Muscle of leg (tissue), 16 donors: ENCODE measurements at places on chromosomes 4 and X. TPM values are rescaled to one million over a fixed set of nuclear protein-coding genes. Genes with fewer than 3 reads are reported as not detected.

The DOCK11 gene
- 35.5 TPM for total RNA-seq

The CXCL1 gene
- 0.13 TPM for total RNA-seq

The STAG2 gene
- 86.5 TPM for total RNA-seq

The HSPA4L gene
- 2.5 TPM for total RNA-seq

The RIBC1 gene
- 0.31 TPM for total RNA-seq

The NAP1L2 gene
- 1.3 TPM for total RNA-seq

The NPY1R gene
- 6.8 TPM for total RNA-seq

The ZNF595 gene
- total RNA-seq: 16.4 TPM

The ZNF711 gene
- total RNA-seq: 20.7 TPM

The SSX4 gene
- total RNA-seq: not detected

The MAGEA2B gene
- not detected for total RNA-seq

The SPIN4 gene
- total RNA-seq: 6.5 TPM

The HSD17B13 gene
- total RNA-seq: 0.22 TPM

The RS1 gene
- not detected for total RNA-seq

The SH3D19 gene
- total RNA-seq: 29.3 TPM

- DNase-seq: no peak
Measured at GRCh38 chrX:140149761-140150160, 184.4 kb upstream of the CXorf66 start.

DNA sequence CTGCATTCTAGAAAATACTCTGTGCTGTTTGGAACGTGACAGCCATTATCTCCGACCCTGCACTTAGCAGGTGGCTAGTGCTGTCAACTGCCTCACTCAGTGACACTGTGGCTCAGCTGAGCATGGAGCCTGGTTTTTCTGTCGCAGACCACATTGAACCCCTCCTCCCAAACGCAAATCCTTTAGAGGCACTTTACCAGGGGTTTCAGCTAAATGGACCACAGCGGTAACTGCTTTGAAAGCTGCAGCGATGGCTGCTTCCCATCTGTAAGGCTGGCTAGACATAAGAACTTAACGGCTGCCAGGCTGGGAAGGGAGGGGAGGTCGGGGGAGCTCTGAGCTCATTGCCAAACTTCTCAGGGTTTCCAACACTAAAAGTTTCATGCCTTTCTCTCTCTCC lies 8.1 kb downstream of the SLC34A2 start:
- peak; percentile 60 for DNase-seq

DNA sequence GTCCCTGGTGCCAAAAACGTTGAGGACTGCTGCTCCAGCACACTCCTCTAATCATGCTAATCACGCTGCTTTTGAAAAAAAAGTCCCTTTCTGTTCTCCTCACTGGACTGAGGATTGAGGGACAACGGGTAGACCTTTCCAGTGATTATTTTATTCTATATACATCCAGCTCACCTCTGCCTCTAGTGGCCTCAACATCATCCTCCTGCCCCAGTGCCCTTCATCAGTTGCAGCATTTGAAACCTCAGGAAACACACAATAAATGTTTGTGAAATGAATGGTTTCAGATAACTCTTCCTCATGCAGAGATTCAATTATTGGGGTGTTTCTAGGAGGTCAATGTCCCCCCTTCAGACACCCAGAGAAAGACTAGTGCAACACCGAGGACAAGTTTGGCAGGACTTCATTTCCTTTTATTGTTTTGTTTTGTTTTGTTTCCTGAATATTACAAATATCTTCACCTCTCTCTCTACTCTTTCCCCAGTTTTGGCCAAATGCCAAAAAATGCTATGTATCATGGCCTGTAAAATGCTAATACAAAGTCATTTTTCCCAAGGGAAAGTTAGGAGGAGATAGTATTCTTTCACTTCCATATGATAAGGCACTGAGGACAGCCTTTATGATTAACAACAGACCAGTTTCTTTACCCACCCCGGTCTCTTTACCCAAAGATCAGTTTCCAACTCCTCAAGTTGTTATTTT lies 460.1 kb upstream of the SLIT2 start:
- DNase-seq: no peak

DNA sequence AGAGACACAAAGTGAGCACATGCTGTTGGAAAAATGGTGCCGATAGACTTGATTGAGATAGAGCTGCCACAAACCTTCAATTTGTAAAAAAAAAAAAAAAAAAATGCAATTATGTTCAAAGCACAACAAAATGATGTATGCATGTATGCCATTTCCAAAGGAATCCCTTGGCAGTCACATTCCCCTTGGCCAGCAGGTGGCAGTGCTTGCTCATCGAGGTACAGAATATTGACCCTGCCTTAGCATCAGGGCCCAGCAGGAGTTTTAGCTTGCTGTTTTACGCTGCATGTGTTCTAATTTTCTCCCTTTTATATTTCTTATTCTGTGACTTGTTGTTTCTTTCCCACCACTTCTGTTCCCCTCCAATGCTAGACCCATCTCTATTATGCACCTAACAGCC lies 34.5 kb upstream of the CYBB start:
- DNase-seq: peak; percentile 77

GRCh38 chr4:136281307-136281706 lies 1251.0 kb downstream of the PCDH18 start:
- no peak for DNase-seq

GRCh38 chrX:87140800-87141483 lies 376.7 kb upstream of the KLHL4 start:
- no peak for DNase-seq

DNA sequence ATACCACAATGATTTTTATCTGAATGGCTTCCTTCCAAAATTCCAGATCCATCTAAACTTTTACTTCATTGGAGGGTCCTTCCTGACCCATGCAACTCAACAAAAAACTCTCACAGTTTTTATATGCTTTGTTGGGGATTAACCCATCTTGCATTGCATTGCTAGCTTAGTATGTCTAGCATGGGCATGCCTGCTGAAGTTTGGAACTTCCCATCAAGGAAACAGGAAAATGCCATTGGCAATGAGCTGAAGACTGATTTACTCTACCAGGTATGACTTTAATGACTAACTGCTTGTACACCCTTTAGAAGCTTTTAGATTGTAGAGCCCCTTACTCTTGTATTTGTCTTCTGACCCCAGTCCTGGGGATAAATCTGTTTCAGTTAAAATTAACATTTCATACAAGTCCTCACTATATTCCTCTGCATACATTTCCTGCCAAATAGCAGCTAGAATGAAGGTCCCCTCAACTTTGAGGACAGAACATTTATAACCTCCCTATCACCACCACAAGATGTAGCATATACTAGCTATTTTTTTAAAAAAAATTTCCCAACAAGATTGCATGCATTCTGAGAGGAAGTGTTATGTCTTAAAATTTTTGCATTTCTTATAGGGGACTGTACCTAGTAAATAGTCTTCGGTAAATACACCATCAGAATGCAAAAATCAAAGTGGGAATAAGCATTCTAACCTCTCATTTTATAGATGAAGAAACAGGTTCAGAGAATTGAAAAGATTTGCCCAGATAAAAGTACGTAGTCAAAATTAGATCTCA lies 52.5 kb upstream of the ATXN3L start:
- DNase-seq: no peak

DNA sequence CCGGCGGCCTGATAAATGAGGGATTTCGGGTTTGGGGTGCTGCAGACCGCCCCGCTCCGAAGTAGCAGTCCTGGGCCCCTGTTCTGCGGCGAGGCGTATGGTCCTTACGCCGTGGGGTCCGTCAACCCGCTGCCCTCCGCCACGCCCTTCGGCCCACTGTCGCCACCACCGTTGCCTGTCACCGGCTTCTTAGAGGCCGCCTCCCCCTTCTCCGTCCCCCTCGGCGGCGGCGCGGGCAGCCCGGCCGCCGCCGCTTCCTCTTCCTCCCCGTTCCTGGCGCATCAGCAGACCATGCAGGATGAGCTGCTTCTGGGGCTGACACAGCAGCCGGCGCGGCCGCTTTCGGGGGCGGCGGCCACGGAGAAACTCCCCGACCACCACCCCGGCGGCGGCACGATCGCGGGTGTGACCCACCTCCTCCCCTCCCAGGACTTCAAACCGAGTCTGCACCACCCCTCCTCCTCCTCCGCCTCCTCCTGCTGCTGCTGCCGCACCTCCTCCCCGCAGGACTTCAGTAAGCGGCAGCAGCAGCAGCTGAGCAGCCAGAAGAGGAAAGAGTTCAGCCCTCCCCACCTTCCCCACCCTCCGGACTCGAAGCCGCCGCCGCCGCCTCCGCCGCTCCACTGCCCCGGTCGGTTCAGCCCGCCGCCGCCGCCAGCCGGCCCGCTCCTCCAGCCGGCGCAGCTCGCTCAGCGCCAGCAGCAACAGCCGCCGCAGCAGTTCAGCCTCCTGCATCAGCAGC lies 549 bp downstream of the CPEB2 start:
- DNase-seq: peak; percentile 85

GRCh38 chrX:107632346-107632745 lies 4.0 kb downstream of the PRPS1 start:
- DNase-seq: peak; percentile 60

GRCh38 chr4:176406297-176406696 lies 86.5 kb downstream of the SPCS3 start:
- no peak for DNase-seq

- DNase-seq: peak; percentile 93
Measured at GRCh38 chr4:8409264-8410065, 31.1 kb downstream of the ACOX3 start.

DNA sequence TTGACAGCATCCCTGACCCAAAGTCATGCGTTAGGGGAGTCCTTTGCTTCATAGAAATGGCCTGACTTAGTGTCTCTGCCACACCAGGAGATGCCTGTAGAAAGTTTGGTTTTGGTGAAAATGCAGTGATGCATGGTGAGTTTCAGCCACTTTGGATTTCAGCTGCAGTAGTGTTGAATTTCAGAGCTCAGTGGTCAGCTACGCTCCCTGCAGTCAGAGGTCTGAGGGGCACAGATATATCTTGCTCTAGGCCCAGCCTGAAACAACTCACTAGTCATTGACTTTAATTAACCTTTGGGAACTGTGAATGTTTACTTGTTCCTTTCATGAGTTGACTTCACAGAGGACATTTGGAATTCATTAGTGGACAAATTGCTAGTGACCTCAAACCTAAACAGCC lies 17.5 kb downstream of the RBMX2 start:
- DNase-seq: no peak

DNA sequence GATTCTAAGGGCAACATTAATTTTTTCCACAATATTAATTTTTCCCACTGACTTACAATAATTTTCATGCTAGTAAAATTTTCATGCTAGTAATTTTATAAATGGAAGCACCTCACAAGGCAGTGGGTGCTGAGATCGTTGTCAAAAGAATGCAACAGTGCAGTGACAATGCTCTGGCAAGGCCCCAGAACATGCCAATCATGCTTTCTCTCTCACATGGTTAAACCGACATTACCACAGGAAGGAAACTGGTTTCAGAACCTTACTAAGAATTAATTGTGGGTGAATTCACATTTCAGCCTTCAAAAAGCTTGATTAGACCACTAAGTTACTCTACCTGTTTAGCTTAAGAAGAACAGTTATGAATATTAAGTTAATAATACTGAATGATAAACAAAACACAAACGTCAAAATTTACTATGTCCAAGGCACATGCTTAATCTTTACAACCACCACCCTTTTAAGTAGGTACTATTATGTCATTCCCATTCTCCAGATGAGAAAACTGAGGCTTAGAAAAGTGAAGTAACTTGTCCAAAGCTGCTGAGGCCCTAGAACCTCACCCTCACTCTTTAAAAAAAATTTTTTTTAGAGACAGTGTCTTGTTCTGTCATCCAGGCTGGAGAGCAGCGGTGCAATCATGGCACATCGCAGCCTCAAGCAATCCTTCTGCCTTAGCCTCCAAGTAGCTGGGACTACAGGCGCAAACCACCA lies 10.0 kb upstream of the OPHN1 start:
- no peak for DNase-seq

DNA sequence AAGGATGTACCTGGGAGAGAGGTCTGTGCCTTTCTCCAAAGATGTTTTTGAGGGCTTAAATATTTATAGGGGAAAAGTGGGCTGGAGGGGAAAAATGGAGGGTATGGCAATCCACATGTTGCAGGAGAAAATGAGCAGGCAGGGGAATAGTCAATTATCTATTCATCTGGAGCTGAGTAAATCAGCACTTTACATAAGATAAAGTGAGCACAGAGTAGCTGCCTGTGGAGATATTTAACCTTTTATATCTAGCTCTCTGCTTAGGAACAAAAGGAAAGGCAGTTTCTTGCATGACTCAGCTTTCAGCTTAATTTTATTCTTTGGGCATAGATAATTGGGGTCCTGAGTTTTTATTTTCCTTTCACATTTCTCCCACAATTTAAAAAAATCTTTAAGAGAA lies 93.6 kb upstream of the NPY2R start:
- DNase-seq: no peak

GRCh38 chr4:76657443-76657842 lies 222.4 kb downstream of the SHROOM3 start:
- DNase-seq: no peak

DNA sequence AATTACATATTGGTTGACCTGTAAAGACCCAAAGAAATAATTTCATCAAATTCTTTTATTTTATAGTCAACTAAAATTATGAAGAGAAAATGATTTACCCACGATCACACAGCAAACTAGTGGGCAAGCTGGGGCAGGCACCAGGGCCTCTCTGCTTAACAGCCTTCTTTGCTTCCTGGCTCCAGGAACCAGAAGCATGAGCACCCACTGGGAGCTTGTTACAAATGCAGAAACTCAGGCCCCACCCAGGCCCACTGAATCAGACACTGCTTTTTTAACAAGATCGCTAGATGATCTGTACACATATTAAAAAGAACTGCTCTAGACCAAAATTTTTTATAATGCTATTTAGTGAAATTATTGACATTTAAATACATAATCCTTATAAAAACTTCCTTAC lies 95.0 kb downstream of the GEMIN8 start:
- no peak for DNase-seq

- peak; percentile 86 for DNase-seq
Measured at GRCh38 chr4:184815046-184815877, 10.5 kb downstream of the ACSL1 start.
